ENCODE measurements at places on chromosomes 5 and 9. TPM values are rescaled to one million over a fixed set of nuclear protein-coding genes. Genes with fewer than 3 reads are reported as not detected.

The HTR4 gene
- not detected for total RNA-seq

The CD180 gene
- not detected for total RNA-seq

The IL5 gene
- total RNA-seq = not detected

The IFNA13 gene
- not detected for total RNA-seq

The GBGT1 gene
- 5.2 TPM for total RNA-seq

- no peaks in the 10 kb centered on the region for H3K27me3 ChIP-seq
- DNase-seq = no peak
- H3K27ac ChIP-seq = peak overlapping the region; percentile 98
- peak overlapping the region; percentile 99 for H3K4me3 ChIP-seq
Observed at GRCh38 chr5:177023303-177023664, 788 bp downstream of the ZNF346 start.

- no peak for DNase-seq
- peaks cover 3% of the 10 kb centered on the region for H3K27me3 ChIP-seq
- H3K27ac ChIP-seq = no peak overlapping the region
- H3K4me3 ChIP-seq = no peak overlapping the region
- H3K36me3 ChIP-seq = no peaks in the 10 kb centered on the region
- H3K4me1 ChIP-seq = no peaks in the 10 kb centered on the region
Observed at GRCh38 chr5:81167544-81167943, 65.6 kb upstream of the CKMT2 start.

DNA sequence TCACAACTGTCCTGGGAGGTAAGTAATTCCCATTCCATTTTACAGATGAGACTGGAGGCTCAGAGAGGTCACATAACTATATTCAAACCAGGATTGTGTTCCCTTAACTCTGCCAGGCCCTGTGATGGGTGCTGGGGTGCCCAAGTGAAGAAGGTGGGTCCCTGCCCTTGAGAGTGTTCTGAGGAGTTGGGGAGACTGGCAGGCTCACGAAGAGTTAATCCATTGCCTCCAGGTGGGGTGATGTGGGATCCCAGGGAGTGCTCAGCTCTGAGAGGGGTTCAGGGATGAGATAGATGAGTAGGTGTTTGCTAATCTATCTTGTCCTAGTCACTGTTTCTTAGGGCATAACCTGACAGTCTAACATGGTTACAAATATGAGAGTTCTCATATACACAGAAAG, 36.7 kb downstream of the GSN start:
- no peak overlapping the region for H3K4me3 ChIP-seq
- H3K27me3 ChIP-seq = peaks cover 8% of the 10 kb centered on the region
- no peak for DNase-seq

- H3K27ac ChIP-seq = no peak overlapping the region
- no peaks in the 10 kb centered on the region for H3K4me1 ChIP-seq
- H3K4me3 ChIP-seq = no peak overlapping the region
- no peaks in the 10 kb centered on the region for H3K36me3 ChIP-seq
- peaks cover 10% of the 10 kb centered on the region for H3K27me3 ChIP-seq
Observed at GRCh38 chr5:38396766-38397165, 138.4 kb downstream of the EGFLAM start.

GRCh38 chr5:90347462-90347861, 62.1 kb downstream of the CETN3 start:
- H3K27ac ChIP-seq = peak overlapping the region; percentile 59
- no peak for DNase-seq
- H3K36me3 ChIP-seq = peaks cover 1% of the 10 kb centered on the region
- peaks cover 11% of the 10 kb centered on the region for H3K4me1 ChIP-seq
- H3K27me3 ChIP-seq = no peaks in the 10 kb centered on the region
- H3K4me3 ChIP-seq = no peak overlapping the region

DNA sequence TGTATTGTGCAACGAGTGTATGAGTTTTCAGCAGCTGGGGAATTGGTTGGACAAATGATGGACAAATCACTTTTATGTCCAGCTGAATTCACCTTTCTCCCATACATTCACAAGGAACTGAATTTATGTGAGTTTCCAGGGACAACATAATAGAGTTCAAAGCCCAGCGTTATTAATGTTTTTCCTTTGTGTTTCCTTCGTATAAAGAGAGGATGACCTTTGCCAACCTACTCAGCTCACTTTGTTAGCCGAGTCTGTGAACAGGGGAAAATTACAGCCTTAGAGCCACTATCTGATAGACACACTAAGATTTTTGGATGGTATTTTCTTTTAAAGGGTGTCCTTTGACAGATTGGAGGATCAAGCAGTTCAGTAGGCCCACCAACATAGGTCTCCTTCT, 352.5 kb downstream of the KIF4B start:
- no peaks in the 10 kb centered on the region for H3K27me3 ChIP-seq
- no peaks in the 10 kb centered on the region for H3K36me3 ChIP-seq
- H3K4me3 ChIP-seq = no peak overlapping the region

- peaks cover 26% of the 10 kb centered on the region for H3K36me3 ChIP-seq
- no peak for DNase-seq
- H3K4me3 ChIP-seq = no peak overlapping the region
- H3K4me1 ChIP-seq = peaks cover 37% of the 10 kb centered on the region
- H3K27me3 ChIP-seq = no peaks in the 10 kb centered on the region
- H3K27ac ChIP-seq = no peak overlapping the region
Observed at GRCh38 chr9:567747-568305, 273.7 kb upstream of the DMRT1 start.

DNA sequence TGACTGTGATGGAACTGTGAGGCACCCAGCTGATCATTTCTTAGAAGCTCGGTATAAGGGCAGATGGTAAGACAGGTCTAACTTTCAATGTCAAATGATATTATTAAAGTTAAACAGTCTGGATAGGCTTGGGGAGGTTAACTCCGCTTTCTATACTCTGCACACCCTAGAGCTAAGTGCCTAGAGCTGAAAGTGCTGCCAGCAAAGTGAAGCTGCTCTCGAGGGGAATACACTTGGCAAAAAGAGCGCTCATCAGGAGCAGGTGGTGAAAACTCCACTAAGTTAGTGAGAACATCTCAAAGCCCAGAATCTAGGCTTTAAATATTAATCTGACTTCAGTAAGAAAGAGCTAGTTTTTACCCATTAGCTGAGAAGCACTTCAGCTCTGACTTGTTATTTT, 349.6 kb upstream of the SLC30A5 start:
- H3K4me3 ChIP-seq = no peak overlapping the region
- H3K36me3 ChIP-seq = no peaks in the 10 kb centered on the region
- H3K27me3 ChIP-seq = no peaks in the 10 kb centered on the region
- no peak overlapping the region for H3K27ac ChIP-seq
- H3K4me1 ChIP-seq = no peaks in the 10 kb centered on the region

DNA sequence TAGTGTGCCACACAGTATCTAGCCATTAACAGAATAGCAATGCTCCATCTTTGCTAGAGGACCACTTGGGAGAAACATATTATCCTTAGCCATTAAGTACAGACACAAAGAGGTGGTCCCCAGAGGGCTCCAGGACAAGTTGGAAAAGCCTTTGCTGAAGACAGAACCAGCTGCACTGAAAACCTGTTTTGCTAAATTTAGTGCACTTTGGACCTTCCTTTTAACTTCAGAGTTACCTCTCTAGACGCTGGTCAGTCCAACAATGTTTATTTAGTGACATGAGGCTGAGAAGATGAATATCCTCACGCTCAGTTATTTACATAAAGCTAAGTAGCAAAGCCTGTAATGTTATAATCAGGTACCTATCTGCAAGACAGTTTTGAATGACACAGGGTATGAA, 265.0 kb upstream of the ZNF608 start:
- H3K27me3 ChIP-seq = no peaks in the 10 kb centered on the region
- DNase-seq = no peak
- peaks cover 49% of the 10 kb centered on the region for H3K4me1 ChIP-seq
- H3K36me3 ChIP-seq = no peaks in the 10 kb centered on the region

DNA sequence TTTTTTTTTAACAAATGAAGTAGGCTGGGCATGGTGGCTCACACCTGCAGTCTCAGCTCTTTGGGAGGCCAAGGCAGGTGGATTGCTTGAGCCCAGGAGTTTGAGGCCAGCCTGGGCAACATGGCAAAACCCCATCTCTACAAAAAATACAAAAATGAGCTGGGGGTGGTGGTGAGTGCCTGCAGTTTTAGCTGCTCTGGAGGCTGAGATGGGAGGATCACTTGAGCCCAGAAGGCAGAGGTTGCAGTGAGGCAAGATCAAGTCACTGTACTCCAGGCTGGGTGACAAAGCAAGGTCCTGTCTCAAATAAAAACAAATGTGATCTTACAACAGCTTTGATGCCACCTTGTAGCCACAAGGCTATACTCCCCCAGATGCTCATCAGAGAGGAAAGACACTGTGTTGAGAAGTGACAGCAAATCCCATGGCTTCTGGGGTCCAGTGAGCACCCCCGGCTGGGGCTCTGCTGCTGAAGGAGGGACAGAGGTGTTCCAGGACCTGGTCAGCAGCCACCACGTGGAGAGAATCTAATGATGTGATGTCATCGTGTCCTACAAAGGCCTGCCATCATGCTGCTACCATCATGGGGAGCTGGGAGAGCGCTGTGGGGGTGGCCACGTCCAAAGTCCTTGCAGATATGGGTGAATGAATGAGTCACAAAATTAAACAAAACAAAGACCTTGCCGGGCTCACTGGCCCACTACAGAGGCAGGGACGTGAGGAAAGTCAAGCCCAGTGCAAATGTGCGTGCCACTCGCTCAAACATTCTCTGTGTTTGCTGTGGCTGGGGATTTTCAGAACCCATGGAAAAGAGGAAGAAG, 60.7 kb downstream of the PRRT1B start:
- H3K36me3 ChIP-seq = peaks cover 19% of the 10 kb centered on the region
- H3K4me3 ChIP-seq = no peak overlapping the region
- no peaks in the 10 kb centered on the region for H3K27me3 ChIP-seq

DNA sequence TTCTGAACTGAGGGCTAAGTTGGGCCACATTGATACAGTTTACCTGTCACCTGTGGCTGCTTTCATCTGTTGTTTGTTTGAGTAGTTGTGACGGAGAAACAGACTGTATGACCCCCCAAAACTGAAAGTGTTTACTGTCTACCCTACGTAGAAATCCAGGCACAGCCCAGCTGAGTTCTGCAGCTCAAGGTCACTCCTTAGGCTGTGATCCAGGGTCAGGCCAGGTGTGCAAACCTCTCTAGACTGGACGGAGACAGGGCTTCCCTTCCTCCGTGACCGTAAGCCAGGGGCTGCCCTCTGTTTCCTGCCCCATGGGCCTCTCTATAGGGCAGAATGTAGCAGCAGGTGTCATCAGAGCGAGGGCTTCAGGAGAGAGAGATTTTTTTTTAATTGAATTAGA, 207.9 kb upstream of the OTULINL start:
- no peak overlapping the region for H3K4me3 ChIP-seq
- no peaks in the 10 kb centered on the region for H3K4me1 ChIP-seq
- H3K36me3 ChIP-seq = peaks cover 32% of the 10 kb centered on the region
- no peaks in the 10 kb centered on the region for H3K27me3 ChIP-seq

DNA sequence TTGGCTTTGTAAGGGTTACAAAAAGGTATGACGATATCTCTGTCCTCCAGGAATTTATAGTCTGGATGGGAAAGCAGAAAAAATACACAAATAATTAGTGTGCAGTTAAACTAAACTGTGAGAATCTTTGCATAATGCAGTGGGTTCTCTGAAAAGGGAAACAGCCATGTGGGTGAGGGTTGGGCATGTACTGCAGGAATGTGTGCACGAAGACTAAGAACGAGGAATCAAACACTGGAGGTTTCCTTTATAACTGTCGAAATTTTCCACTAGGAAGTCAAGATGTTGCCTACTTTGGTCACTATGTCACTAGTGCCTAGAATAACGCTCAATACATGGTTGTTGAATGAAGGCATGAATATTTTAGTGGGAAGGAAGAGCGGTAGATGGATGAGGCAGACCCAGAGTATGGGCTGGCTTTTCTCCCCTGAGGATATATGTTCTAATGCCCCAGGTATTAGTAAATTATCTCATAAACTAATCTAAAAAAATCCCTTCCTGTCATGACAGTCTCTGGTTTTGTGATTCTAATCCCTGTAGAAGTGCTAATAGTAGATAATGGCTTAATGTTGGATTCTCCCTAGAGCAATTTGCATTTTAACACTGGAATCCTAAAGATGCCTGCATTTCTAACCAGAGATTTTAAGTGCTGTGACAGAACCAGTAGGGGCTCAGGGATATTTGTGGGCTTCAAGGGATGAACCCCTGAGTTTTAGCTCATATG, 227.3 kb downstream of the NMUR2 start:
- no peak overlapping the region for H3K27ac ChIP-seq
- peaks cover 2% of the 10 kb centered on the region for H3K4me1 ChIP-seq
- no peak overlapping the region for H3K4me3 ChIP-seq
- H3K36me3 ChIP-seq = peaks cover 3% of the 10 kb centered on the region
- H3K27me3 ChIP-seq = no peaks in the 10 kb centered on the region

DNA sequence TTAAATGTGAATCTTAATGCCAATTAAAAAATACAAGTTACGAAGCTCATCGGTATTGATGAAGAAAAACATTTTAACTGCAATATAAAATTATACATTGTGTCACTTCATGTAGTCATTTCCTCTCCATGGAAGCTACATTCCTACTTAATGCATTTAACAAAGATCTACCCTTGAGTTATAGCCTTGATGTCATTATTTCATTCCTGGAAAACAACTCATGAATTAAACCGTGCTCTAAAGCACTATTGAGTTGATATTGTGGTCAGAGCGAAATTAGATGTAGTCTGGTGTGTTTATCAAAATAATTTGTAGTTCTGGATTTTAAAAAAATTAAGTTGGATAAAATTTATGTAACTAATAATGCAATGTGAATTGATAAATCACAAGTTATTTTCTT, 11.1 kb downstream of the C5orf47 start:
- no peak overlapping the region for H3K27ac ChIP-seq
- no peaks in the 10 kb centered on the region for H3K4me1 ChIP-seq
- peaks cover 24% of the 10 kb centered on the region for H3K27me3 ChIP-seq
- no peaks in the 10 kb centered on the region for H3K36me3 ChIP-seq
- H3K4me3 ChIP-seq = no peak overlapping the region

- no peaks in the 10 kb centered on the region for H3K4me1 ChIP-seq
- no peak overlapping the region for H3K4me3 ChIP-seq
- no peaks in the 10 kb centered on the region for H3K27me3 ChIP-seq
- no peak overlapping the region for H3K27ac ChIP-seq
Observed at GRCh38 chr9:14520341-14520740, 172.9 kb downstream of the ZDHHC21 start.

DNA sequence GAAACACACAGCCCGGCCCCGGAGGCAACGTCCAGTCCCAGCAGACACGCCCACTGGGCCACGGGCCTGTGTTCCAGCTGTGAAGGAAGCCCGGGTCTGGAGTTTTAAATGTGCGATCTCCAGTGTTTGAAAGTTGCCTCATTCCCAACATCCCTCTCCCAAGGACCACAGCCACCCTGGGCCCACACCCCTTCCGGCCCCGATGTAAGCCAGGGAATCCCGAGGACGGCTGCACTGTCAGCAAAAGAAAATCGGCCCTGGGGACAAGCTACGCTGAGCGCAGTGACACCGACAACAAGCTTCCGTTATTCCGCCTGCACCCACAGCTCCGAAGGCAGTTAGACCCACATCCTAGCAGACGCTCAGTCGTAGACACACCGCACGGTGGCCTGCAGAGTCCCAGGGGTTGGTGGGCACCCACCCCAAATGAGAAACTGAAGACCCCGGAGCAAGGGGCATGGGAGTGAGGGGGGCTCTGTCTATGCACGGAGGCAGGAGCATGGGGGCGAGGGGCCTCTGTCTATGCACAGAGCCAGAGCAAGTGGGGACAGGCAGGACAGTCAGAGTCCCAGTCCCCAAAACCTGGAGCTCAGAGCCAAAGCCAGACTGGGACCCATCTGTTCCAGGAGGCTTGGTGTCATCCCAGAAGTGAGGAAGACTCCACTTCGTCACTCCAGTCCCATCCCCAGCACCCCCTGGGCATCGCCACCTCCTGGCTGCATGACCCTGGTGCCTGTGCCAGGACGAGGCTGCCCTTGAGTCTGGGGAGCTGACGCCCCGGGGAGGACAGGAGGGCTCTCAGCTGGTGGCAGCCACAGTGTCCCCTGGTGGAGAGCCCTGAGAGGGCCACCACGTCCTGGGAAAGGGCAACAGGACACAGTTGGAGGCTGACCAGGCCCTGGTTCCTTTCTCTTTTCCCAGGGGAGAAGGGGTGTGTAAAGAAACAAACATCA, 23.4 kb downstream of the GLT6D1 start:
- no peaks in the 10 kb centered on the region for H3K4me1 ChIP-seq
- no peak overlapping the region for H3K27ac ChIP-seq
- no peak for DNase-seq
